ENCODE measurements at places on chromosomes 5 and 9. TPM values are rescaled to one million over a fixed set of nuclear protein-coding genes. Genes with fewer than 3 reads are reported as not detected.

The GRXCR2 gene
- not detected for total RNA-seq

DNA sequence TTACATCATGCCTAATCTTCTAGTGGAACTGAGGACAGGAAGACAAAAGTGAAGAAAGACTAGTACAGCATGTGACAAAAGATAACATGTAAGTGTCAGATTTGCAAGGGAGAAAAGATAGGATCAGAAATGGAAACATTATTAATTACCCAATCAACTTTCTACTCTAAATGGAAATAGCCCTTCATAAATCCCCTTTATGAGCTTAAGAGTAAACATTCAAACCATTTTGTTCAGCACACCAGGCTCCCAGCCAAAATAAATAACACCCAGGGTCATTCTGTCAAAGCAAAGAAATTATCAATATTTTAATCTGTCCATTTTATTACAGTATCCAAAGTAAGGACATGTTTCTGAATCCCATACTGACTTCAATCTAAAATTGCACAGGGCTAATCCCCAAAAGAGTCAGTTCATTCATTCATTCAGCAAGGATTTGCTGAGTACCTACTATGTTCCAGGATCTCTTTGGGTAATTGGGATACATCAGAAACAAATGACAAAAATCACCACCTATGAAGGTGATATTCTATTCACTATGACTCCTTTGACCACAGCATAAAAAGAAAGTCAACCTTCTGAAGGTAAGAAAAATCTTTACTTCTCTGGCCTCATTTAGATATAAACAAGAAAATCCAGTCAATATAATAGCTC is 5.3 kb downstream of the PRELID2 start:
- peaks cover 4% of the 10 kb centered on the region for H3K27me3 ChIP-seq
- H3K27ac ChIP-seq = no peak overlapping the region
- H3K36me3 ChIP-seq = no peaks in the 10 kb centered on the region
- no peak overlapping the region for H3K4me3 ChIP-seq

DNA sequence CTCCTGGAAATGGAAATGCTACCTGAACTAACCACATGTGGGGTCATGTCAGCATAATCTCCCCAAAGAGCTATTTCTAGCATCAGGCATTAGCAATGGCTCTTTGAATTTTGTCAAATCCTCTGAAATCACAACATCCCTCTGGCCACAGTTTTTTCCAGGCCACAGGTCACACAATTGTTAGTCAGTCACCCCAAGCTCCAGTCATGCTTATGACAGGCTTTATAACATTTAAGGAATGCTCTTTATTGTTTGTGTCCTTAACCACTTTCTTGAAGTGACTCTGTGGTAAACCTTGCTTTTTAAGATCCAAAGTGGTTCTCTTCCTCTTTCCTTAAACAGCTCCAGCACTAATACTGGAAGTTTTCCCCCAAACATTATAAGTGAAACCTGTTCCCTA is 169.2 kb upstream of the HMHB1 start:
- ATAC-seq = no peak
- no peak overlapping the region for H3K4me3 ChIP-seq
- no peak overlapping the region for H3K27ac ChIP-seq
- H3K4me1 ChIP-seq = no peaks in the 10 kb centered on the region

- no peaks in the 10 kb centered on the region for H3K36me3 ChIP-seq
- no peaks in the 10 kb centered on the region for H3K27me3 ChIP-seq
- no peak overlapping the region for H3K4me3 ChIP-seq
- ATAC-seq = no peak
- no peaks in the 10 kb centered on the region for H3K4me1 ChIP-seq
Measured at GRCh38 chr5:28896949-28897348, 1858.6 kb upstream of the CDH9 start.

DNA sequence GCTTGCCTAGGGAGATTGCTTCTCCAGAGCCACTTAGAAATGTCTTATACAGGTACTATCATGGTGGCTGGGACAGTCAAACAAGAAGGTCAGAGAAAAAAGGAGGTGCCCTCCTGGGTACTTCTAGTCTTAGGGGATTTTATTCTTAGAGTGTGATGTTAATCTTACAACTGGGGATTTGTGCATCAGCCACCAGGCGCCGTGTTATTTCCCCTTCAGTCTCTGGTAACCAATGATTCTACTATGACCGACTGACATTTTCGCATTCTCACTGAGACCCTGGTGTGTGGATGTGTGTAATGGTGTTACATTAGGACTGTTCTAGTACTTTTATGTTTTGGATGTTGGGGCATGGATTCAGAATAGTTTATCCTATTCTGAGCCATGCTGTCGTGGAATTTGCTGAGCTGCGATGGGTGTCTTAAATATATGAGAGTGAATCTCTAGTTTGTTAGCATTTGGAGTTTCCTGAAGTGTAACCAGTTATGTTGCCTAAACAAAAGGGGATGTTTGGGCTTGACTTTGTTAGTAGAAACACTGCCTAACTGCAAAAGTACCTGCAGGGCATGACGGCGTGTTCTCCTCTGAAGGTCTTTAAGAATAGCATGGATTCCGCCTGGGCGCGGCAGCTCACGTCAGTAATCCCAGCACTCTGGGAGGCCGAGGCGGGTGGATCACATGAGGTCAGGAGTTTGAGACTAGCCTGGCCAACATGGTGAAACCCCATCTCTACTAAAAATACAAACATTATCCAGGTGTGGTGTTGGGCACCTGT is 175.2 kb upstream of the DAP start:
- H3K27ac ChIP-seq = no peak overlapping the region
- no peak overlapping the region for H3K4me3 ChIP-seq
- peaks cover 4% of the 10 kb centered on the region for H3K27me3 ChIP-seq
- no peak for ATAC-seq

The SELENOP gene
- not detected for total RNA-seq

DNA sequence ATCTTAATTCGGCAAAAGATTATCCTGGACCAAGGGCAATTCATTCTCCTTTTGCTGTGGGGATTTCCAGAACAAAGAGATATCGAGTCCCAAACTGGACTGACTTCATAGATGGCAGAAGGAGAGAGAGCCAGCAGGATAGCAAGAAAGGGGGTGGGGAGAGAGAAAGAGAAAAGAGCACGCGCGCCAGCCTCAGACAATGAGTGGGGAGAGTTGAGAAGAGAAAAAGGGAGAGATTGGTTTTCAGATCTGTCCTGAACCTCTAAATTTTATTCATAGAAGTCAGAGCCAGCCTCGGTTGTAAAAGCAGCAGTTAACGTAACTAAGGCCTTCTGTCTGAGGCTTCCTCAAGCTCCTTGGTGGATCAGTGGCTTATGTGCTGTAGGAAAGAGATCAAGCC is 55.3 kb upstream of the ALDH1B1 start:
- no peaks in the 10 kb centered on the region for H3K36me3 ChIP-seq
- H3K27ac ChIP-seq = no peak overlapping the region
- no peaks in the 10 kb centered on the region for H3K4me1 ChIP-seq
- H3K4me3 ChIP-seq = no peak overlapping the region

DNA sequence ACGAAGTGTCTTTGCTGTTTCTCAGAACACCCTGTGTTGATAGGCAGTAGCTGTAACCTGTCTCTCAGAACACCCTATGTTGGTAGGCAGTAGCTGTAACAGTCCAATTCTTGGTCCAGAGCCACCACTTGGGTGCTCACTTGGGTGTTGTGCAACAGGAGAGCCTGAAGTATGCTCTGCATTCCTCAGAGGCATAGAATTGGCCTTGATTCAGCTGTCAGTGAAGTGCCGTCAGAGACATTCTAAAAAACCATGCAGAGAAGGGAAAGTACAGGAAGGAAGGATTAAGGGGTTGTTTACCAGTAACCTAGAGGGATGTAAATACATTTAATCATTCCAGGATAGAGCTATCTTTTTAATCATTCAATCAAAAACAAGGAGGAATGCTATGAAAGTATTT is 231.2 kb downstream of the ARRDC3 start:
- H3K4me3 ChIP-seq = no peak overlapping the region
- no peak overlapping the region for H3K27ac ChIP-seq
- H3K27me3 ChIP-seq = peaks cover 8% of the 10 kb centered on the region
- H3K36me3 ChIP-seq = no peaks in the 10 kb centered on the region
- H3K4me1 ChIP-seq = peaks cover 3% of the 10 kb centered on the region

The SLC2A8 gene
- 3.0 TPM for total RNA-seq

The PCDHAC2 gene
- total RNA-seq = not detected

Measured in activated T-helper 17 cell treated with anti-CD3 and anti-CD28 coated beads, Interleukin-2, amount 50 U/mL, for 72 hours (primary cell).